ENCODE measurements at places on chromosomes 2 and 18.
A peak's percentile ranks its signal among the peaks of the same experiment; 100 is the strongest.

DNA sequence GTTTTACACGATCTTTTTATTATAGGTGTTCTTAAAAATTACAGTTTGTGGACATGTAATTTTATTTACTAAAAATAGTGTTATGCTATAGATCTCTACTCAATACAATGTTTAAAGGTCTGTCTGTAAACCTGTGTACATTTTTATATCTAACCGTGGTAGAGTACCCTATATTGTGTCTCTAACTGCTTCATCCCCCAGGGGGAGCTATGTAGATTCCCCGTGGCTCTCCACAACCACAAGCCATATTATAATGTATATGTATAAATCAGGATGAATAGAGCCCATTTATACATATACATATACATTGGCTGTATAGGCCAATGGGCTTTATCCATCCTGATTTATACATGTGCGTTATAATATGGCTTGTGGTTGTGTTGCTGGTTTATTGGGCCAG lies 59.4 kb downstream of the ADAM23 start:
- no peak for DNase-seq

DNA sequence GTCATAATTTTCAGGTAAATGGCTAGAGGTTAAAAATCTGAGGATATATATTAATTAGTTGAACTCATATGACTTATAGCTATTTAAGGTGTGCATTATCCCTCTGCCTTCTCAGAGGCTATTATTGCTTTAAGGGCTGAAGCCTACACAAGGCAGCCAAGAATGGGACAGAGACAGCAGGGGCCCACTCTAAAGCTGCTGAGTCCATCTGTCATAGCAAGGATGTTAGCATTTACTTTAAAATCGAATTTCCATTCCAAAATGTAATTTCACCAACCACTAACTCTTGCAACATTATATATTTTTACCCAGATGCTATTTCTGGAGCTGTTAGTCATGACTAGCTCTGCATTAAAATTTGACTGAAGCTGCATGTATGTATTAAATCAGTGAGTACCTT lies 236.3 kb upstream of the FSIP2 start:
- no peak for DNase-seq

DNA sequence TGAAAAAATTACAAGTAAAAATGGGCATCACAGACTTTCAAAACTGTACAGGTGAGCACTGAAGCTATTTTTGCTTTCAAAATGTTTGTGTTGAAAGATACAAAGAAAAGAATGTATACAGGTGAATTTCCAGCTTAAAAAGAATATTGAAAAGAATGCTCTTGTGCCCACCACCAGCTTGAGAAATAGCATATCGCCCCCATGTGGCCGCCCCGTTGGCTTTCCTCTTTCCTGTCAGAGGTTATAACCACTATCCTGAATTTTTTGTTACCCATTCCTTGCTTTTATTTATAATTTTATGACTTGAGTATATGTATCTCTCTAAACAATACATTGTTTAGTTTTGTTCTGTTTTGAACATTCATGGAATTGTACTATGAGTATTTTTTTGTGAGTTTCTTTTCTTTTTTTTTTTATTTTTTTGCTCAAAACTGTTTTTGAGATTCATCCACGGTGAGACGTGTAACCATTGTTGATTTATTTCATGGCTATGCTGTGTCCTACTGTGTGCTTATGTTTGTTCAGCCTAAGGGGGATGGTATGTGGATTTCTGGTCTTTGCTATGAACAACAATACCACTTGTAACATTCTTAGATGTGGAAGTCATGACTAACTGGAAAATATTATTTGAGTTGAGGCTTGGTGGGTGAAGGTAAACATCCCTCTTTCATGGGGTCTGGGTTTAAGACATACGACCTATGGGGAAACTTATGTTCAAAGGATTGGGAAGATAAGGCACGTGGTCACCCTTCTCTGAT lies 11.6 kb downstream of the TRPM8 start:
- no peak for DNase-seq

DNA sequence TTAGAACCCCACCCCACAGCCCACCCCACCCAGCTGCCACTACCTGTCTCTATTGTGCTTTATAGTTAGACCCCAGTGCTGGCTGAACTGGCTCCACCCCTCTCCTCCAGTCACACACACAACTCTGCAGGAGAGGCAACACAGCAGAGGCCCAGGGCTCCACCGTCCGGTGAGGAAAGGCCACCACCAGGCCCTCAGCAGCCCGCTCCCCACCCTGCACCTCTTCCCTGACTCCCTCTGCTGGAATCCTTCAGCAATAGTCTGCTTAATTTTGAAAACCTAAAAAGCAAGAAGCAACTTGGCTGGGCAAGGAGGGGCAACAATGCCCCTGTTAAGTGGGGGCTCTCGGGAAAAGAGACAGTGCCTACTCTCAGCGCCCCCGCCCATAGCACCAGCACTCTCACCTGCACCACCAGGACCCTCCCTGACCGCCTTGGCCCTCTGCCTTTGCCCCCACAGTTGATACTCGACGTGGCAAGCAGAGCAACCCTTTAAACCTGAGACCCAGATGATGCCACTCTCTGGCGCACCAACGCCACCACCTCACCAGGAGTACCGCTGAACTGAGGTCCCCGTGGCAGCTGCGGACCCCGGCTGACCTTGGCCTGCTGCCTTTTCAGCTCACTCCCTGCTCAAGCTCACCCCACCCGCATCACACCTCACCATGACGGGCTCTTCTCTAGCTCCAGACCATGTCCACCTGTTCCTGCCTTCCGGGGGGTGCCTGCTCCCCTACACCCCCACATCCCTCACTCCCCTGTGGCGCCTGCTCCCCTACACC lies 45.7 kb downstream of the NDUFA10 start:
- DNase-seq = peak; percentile 38

GRCh38 chr2:3516831-3517230 lies 2.5 kb downstream of the ADI1 start:
- no peak for DNase-seq

DNA sequence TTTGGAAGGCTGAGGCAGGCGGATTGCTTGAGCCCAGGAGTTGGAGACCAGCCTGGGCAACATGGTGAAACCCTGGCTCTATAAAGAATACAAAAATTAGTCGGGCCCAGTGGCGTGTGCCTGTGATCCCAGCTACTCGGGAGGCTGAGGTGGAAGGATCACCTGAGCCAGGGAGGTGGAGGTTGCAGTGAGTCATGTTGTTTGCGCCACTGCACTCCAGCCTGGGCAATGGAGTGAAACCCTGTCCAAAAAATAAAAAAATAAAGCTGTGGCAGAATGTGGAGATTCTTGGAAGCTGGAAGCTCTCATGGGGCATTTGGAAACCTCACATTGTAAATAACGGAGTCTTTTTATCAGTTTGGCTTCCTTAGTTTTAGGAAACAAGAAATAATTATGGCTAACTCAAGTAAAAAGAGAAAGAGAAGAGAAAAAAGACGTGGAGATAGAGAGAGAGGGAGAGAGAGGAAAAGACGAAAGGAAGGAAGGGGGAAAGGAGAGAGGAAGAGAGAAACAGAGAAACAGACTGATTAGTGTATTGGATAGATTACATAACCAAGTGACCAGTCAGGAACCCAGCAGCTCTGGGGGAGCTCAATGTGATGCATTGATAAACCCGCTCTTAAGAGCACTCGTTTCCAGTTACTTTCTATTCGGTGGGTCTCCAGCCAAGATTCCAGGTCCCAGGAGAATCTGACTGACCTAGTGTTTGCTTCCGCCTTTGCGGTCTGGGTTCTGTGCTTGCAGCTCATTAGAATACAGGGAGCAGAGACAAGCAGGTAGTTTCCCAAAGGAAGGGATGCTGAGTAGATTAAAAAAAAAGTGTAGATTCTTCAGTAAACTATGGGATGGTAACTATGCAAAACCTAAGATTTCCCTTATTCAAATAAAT lies 1.1 kb upstream of the SPAST start:
- DNase-seq = peak; percentile 4

DNA sequence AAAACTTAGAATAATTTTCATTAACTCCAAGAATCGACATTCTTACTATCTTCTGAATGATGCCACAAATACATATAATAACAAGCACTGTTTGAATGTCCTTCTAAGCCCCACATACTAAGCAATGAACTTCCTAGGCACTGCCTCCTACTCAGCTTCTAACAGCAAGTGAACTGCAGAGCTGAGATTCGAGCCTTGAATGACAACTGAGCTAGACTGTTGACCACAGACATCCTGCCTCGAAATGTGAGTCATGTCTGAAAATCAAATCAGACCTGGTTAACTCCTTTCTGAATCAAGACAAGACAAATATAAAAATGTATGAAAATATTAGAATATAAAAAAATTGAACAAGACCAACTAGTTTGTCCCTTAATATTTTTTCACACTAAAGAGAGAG lies 108.1 kb downstream of the MYT1L start:
- DNase-seq = no peak

GRCh38 chr2:6011921-6012320 lies 319.7 kb downstream of the SOX11 start:
- DNase-seq = no peak

DNA sequence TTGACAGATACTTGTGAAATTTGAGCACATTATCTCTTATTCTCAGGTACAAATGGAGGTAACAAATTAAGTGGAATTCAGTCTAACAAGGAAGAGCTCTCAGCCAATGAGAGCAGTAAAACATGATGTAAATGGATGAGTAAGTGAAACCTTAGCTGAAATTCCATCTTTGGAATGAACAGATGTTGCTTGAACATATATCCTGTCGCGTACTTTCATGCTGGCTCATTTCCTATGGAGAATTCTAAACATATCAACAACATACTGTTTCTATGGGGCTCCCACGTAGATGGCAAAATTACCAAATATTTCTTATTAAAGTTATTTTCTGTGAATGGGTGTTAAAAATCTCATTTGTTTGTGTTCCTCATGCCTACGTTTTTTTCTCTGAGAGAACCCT lies 256.3 kb upstream of the LINC00305 start:
- DNase-seq = no peak

- no peak for DNase-seq
Measured at GRCh38 chr2:181992776-181993175, 7.1 kb downstream of the PPP1R1C start.

DNA sequence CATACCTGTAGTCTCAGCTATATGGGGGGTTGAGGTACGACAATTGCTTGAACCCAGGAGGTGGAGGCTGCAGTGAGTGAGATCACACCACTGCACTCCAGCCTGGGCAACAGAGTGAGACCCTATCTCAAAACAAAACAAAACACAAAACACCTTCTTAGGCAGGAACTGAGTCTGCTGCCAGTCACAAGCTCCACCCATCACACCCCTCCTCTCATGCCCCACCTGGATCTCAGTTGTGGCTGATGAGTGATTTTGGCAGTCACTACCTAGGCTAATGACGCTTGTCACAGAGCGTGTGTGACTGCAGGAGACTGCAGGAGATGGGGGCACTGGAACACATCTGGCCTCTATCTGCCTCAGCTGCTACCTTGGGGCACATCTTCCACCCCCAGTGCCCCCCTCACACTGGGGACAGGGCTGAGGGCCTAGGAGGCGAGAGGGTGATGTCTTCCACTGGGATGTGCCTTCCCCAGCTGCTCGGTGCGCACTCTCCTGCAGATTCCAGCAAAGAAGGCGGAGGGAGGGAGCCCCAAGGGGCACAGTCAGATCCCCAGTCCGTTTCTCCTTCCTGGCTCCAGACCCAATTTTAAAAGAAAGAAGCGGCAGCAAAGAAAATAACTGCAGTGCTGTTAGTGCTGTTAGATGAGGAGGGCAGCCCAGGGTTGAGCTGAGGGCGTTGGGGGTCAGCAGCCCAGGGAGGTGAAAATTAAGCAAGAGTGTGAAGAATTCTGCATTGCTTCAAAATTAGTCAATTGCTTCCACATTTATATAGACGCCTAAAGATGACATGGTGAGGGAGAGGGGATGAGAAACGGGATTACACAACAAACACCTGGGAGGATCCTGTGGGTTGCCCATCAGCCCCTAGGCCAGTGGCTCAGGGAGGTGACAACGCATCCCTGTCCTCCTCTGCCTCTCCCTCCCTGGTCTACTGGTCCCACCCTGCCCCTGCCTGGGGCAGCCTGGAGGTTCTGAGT lies 143.6 kb upstream of the HAAO start:
- DNase-seq = no peak

DNA sequence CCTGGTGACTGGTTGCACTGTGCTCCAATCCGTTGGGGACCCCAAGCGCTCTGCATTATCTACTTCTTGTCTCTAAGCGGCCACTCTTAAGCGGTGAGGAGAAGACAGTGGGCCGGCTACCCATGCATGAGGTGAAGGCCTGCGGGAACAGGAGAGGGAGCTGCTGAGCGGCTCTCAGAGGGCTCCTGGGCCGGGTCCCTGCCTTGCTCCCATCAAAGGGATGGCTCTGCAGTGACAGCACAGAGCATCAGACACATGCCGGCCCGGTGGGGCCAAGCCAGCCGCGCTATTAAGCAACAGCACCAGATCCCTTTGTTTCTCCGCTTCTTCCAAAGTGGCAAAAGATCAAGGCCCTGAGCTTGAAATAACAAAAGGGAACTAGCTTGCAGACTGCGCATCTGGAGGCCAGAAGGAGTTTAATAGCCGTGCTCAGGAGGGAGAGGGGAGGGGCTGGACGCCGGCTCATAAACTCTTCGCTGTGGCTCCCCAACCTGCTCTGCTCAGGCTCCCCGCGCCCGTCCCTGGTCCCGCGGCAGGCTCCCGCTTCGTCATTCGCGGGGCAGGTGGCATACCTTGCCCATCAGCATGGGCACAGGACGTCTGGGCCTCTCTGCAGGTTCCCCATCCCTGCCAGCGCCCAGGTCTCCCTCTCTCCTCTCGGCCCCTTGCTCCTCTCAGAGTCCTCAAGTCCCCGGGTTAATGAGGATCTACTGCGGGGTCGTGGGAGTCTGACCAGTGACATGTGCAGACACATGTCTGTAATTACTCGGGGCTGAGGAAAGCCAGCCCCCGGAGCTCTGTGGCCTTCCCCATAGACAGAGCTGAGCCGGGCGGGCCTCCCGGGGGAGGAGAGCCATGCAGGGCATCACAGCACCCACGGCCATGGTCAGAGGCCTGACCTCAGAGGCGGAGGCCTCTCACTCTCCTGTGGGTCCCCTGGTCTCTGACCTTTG lies 96.7 kb downstream of the ASB1 start:
- DNase-seq = no peak

DNA sequence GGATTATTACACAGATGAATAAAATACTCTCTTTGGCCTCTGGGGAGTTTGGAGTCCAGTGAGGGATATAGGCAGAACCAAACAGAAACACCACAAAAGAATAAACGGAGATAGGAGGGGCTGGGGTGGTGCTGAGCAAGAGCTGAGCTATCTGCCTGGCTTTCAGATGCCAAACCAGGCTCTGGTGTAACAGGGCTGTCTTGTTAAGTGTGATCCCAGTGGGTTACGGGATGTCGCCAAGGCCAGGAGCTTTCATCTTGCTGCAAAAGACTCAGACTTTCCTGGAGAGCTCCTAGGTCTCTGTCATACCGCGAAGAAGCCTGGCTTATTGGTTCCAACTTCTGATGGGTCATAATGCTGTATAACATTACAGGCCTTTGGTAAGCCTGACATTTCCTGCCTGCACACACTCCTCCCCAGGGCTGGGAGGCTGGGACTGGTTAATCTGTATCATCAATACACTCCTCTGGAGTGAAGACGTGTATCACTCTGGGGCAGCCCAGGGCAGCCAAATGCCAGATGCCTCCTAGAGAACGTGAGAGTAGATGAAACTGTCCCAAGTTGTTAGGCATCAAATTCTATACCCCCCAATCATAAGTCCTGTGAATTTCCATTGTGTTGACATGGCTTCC lies 60.5 kb downstream of the STPG4 start:
- no peak for DNase-seq

GRCh38 chr2:145692971-145693478 lies 1173.1 kb upstream of the ZEB2 start:
- peak; percentile 92 for DNase-seq

GRCh38 chr2:74414881-74415761 lies 6.3 kb downstream of the C2orf81 start:
- DNase-seq = no peak

- DNase-seq = no peak
Measured at GRCh38 chr2:236731767-236732580, 162.3 kb downstream of the ACKR3 start.

GRCh38 chr2:71943238-71944182 lies 204.2 kb downstream of the CYP26B1 start:
- no peak for DNase-seq
